ENCODE measurements at places on chromosomes 7 and 10.
A peak's percentile ranks its signal among the peaks of the same experiment; 100 is the strongest.

DNA sequence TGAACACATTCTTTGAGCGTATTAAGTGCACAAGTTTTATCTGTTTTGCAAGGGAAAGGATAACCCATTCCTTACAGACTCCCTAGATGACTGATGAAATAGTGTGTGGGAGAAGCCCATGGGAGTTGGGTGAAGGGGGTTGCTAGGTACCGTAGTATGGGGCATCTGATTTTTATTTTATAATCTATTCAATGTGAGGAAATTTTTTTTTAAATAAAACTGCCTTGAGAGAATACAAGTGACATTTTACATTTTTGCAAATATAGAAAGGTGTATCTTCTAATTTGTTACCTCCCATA, 1.4 kb downstream of the BTAF1 start:
- no peak for DNase-seq

DNA sequence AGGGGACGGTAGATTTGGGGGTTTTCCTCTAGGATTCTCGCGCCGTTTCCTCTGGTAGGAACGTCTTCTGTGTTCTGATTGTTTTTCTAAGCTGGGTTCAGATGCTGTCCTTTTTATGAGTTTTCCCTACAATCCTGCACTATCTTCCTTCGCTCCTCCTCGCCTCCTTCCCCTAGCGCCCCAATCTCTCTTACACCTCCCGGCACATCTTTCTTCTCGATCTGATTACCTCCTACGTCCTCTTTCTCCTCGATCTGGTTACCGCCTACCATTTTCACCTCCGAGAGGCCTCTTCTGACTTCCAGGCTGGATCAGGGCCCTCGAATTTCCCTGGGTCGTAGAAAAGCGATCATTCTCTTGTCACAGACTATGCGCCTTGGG, 413 bp downstream of the BUD31 start:
- DNase-seq, result no peak

DNA sequence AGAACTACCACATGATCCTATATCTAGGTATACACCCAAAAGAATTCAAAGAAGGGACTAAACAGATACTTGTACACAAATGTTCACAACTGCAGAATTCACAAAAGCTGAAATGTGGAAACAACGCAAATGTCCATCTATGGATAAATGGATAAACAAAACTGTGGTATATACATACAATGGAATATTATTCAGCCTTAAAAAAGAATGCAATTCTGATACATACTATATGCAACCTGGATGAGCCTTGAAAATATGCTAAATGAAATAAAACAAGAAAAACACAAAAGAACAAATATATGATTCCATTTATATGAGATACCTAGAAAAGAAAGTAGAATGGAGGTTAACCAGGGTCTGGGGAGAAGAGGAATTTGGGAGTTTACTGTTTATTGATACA, 7.2 kb downstream of the FAM133B start:
- DNase-seq, result no peak

- no peak for DNase-seq
Measured at GRCh38 chr10:112835217-112835715, 114.8 kb upstream of the TCF7L2 start.

DNA sequence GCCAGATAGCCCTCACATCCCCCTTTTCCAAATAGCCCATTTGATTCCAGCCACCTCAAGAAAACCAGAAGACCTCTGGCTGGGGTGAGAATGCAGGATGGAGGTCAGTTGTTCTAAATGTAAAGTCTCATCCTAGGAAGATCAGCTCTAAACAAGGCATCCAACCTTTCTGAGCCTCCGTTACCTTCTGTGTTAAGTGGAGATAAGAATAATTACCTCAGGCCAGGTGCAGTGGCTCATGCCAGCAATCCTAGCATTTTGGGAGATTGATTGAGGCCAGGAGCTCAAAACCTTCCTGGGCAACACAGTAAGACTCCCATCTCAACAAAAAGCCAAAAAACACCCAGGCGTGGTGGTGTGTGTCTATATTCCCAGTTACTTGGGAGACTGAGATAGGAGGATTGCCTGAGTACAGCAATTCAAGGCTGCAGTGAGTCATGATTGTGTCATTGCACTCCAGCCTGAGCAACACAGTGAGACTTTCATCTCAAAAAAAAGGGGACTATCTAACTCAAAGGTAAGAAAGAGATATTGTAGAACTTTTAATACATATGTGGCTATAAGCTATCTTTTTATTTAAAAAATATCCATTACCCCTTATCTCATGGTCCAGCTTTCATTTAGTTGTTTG, 43.5 kb downstream of the PRTFDC1 start:
- no peak for DNase-seq

DNA sequence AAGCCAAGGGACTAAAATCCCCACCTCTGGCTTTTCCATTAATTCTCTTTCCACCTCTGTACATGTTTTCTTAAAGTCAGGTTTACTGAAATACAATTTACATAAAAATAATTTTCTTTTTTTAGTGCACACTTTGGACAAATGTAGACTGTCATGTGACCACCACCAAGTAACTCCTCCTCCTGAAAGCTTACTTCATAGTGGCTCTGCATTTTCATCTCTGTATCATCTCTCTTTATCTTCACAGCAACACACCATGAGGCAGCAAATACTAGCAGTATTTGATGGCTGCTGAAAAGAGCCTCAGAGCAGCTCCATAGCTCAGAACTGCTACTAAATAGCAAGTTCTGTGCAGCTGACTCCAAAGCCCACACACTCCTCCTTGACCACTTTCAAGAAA, 17.3 kb downstream of the WDFY4 start:
- DNase-seq, result no peak

- DNase-seq, result no peak
Measured at GRCh38 chr10:103600325-103600724, 106.8 kb downstream of the NEURL1 start.

GRCh38 chr10:88896372-88896993, 16.4 kb downstream of the STAMBPL1 start:
- DNase-seq, result no peak

GRCh38 chr10:129887986-129888783, 75.9 kb downstream of the EBF3 start:
- DNase-seq, result no peak

DNA sequence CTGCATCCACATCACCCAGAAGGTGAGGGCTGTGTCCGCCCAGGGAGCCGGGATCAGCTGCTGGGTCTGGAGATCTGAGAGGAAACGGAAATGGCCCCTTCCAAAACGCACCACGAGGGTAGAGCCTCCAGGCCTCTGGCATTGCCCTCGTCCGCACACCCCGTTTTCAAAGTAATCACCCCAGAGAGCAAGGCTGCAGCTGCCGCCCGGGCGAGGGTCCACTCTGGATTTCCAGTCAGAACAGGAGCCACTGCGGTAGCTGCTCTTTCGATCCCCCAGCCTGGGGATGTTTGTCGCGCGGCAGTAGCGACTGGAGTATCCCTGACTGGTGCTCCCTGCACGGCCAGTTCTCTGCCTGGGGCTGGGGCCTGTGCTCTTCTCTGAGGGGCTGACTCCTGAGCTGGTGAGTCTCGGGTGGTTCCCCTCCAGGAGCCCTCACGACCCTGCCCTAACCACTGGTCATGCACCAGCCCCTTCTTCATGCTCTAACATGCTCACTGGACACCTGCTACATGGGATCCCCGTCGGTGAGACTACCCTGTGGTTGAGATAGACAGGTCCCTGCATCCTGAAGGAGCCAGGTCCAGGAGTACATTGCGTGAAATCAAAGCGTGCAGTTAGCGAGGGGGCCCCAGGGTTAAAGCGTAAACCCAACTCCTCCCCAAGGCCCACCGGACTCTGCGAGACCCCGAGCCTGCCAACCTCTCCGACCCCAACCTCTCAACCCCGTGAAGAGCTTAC, 99.2 kb downstream of the FOXL3 start:
- no peak for DNase-seq

DNA sequence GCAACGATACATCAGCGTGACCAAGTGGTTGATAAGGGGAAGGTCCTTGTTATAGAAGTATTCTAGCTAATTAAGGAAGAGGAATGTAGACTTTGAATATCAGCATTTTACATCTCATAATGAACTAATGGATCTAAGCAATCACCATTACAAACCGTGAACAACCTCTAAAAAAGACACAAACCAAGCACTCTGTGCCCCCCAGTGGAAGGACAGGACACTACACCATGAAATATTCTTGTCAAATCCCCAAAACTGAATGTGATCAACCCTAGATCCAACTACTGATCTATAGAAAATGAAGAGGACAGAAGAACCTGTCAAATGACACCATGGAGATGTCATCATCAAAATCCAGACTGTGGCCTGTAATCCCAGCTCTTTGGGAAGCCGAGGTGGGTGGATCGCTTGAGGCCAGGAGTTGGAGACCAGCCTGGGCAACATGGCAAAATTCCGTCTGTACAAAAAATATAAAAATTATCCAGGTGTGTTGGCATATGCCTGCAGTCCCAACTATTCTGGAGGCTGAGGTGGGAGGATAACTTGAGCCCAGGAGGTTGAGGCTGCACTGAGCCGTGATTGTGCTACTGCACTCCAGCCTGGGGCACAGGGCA, 111.3 kb upstream of the CARD11 start:
- no peak for DNase-seq

GRCh38 chr10:99337311-99337811, 8.2 kb downstream of the CNNM1 start:
- no peak for DNase-seq

DNA sequence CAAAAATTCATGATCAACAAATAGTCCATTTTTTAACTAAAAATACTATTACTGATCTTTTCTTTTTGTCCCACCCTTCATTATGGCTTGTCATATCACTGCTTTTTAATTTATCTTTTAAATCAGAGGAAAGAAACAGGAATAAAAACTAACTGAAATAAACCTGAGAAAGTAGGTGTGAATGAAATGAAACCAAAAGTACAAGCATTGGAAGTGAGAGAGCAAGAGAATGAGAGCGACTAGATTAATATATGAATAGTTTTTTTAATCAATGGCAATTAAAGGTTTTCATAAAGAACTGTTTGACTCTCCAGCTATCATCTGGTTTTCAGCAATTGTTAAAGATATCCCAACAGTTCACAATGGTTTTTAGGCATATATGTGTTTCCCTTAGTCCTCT, 137.8 kb downstream of the SPAG6 start:
- no peak for DNase-seq

GRCh38 chr10:101894742-101895141, 51.1 kb upstream of the KCNIP2 start:
- no peak for DNase-seq

GRCh38 chr7:128835790-128836641, 5.8 kb downstream of the FLNC start:
- DNase-seq, result no peak

DNA sequence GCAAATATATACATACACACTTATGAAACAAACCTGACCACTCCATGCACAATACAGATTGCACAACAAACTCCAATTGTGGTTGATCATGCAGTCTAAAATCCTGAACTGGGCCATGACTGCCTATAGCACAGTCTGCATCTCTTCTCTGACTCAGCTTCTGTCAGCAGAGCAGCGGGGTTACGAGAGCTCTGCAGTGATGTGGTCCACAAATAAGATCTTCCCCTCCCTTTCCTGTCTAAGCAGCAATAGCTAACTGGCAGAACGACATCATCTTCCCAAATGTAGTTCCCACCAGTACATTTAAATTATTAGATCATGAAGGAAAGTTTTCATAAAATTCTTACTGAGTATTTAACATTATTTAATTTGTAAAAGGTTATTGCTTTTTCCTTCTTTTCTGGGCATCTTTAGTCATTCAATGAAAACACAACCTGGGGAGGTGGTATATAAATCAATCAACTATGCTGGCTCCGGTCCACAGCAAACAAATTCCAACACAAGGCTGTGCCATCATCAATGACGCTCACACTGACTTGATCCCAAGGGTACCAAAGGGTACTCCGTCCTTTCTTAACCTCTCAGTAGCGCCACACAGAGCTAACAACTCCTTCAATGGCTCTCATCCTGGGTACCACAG, 17.1 kb downstream of the ARHGAP21 start:
- peak; percentile 88 for DNase-seq

DNA sequence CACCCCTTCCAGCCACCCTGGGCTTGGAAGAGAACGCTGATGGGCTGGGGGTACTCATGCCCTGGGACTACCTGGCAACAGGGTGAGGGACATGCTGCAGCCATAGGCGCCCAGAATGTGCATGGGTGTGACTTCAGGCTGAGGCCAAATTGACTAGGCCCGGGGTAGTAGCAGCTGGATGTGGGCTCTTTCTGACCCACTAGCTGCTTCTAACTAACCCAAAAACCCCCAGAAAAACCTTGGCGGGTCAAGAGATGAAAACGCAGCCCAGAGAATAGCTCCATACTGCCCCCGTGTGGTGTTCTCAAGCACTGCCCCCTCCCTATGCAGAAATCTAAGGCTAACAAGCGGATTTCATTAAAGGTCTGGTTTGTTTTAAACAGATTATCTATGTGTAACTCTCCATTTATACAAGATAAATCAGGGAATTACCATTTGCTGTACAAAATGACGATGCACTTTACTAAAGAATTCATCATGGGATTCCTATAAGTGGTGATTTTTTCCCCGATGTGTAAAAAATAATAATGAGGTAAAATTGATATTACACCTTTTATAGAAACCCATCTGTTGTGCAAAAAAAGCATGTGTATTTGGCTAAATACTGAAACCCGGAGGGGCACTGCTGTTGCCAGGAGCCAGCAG, 4.2 kb downstream of the SMARCD3 start:
- DNase-seq, result peak; percentile 46

- no peak for DNase-seq
Measured at GRCh38 chr10:69567920-69568319, 5.3 kb downstream of the NEUROG3 start.

- DNase-seq, result no peak
Measured at GRCh38 chr10:519055-519715, 170.3 kb downstream of the DIP2C start.

DNA sequence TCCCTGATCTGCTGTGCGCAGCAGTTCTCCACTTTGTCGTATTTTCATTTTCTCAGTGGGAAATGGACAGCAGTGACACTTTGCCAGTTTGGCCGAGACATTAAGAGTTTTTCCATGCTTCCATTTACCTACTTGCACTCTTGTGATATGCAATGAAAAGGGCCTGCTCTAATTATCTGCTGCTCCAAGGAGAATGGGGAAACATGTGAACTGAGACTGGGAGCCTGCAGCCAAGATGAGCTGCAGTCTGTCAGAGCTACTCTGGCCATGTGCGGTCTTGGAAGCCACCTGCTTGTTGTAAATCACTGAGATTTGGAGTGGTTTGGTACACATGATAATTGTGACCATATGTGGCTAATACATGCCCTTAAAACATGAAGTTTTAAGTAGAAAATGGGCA, 586.6 kb upstream of the POT1 start:
- no peak for DNase-seq

DNA sequence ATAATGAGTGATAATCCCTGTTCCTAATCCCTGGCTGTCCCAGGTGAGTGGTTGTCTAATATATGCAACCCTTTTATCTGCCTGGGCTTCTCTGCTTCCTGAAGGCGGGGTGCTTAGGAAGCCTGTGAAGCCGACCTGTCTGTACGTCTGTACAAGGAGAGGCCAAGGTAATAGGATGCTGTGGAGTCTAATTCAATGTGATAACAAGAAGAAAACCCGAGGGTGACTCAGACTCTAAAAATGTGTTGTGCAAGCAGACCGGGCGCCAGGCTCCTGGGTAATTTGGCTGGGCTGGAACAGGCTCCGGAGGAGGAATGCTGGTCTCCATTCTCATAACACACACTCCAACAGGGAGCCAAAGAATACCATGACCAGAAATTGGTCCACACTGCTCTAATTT, 43.6 kb downstream of the THNSL1 start:
- no peak for DNase-seq
